ENCODE measurements at places on chromosomes 5 and 9.

GRCh38 chr5:163260961-163261360 lies 176.4 kb upstream of the CCNG1 start:
- DNase-seq, result no peak

- no peak for DNase-seq
These were observed 2.3 kb upstream of the CSF2 start for GRCh38 chr5:132071338-132071707.

DNA sequence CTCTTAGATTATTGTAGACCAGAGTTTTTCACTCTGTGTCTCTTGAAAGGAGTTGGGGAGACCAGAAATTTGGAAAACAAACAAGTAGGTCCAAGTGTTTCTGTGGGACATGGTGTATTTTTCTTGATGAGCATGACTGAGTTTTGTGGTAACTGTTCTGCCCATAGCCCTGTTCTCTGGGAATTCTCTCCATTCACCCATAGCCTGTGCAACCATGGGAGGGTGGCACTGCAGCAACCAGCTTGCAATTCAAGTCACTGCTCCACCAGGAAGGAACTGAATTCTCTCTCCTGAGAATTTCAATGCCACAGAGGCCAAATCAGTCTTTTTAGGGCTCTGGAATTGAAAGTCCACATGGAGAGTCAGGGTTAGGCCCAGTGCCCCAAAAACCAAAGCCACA lies 475.3 kb upstream of the TRPC7 start:
- no peak for DNase-seq

DNA sequence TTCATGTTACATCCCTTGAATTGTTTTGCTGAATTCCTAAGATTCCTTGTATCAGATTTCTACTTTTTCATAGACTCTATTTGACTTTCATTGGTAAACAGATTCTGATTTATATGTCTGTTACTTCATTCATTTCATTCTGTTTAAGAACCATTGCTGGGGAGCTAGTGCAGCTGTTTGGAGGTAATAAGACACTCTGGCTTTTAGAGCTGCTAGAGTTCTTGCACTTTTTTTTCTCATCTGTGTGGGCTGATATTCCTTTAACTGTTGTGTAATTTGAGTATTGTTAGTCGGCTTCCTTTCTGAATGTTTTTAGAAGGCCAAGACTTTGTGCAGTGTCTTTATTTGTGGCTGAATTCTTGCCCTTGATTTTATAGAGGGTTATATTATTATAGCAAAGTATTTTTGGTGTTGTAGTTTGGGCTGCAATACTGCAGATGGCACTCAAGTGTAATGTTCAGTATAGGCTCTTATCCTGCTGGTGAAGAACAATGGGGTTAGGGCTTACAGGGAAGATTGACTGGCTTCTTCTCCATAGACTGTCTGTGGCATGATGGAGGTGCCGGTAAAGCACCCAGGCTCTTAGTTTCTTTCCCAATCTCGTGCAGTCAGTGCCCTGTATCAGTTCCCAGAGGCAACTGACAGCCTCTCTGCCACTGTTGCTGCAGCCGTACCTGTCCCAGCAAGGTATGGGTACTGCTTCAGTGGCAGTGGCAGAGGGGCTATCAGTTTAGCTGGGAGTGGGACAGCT lies 162.2 kb downstream of the OXCT1 start:
- DNase-seq, result no peak

DNA sequence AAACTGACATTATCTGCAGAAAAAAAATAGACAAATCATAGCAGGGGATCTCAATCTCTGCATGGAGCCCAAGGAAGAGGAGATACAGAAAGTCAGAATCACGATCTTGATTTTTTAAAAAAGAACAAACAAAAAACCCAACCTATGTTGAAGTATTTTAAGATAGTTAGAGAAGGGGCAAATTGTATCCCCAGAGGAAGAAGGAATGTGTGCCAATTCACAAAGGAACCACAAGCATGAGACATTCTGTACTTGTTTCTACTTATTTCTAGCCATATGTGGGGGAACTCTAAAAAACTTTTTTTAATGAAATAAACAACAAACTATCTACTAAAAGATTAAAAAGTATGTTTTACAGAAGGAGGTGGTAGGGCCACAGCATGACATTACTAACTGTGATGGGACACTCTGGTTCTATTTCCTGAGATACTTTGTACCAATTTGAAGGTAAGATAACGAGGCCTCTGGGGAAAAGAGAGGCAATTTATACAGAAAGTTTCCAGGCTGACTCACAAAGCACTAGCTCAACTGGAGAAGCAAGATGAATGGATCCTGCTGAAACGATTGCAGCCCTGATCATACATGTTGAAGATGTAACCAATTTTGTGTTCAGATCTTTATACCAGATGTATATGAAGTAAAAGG lies 22.5 kb downstream of the RANBP3L start:
- no peak for DNase-seq

DNA sequence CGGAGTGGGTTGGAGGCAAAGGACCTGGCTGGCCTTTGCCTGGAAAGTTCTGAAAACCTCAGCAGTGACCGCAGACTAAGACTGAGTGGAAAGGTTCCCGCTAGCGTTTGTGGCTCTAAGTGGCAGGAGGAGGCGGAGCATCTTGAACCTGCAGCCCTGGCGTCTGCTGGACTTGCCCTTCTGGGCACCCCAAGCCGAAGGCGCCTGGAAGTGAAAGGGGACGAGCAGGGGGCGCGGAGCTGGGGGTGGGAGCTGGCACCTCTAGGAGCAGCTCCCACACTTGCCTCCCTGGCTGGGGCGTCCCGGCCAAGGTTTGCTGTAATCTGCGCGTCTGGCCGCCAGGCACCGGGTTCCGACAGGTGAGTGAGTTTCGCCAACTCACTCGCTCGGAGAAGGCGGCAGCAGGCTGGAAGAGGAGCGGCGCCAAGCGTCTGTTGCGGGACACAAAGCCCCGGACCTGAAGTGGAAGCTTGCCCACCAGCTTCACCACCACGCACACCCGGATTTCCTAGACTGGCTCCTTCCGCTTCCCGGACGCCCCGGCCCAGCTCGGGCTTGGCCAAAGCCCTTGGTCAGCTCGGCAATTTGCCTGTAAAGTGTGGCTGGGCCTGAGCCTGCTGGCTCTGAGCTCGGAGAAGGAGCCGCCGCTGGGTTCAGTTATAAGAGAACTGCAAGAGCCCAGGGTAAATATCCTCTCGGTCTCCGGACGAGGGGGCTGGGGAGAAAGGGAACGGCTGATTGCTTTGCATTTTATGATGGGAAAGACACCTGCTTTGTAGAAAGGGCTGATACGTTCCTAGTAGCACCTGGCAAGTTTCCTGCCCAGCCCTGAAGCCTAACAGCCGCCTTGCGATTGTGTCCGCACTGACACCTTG lies at the start of gene GNA14:
Gene GNA14 (minus strand): TSS at position 89 of the 875 bp plus-strand sequence. CDS start 529 bp downstream, outside the sequence.
- no peak for DNase-seq

DNA sequence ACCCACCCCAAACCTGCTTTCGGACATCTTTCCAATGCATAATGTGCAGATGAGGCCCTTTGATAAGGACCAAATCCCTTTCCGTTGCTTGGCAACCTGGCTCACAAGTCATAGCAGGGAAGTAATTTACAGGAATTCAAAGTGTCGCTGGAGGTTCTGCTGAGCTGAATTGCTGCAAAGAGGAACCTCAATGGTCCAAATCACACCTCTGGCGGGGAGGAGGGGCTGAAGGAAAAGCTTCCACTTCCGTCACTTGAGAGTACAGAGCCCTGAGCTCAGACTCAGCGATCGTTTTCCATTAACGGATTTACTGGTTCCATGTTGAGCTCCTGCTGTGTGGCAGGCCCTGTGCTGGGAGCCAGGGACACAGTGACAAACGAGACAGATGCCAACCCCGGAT lies 99.3 kb downstream of the KCNIP1 start:
- no peak for DNase-seq

DNA sequence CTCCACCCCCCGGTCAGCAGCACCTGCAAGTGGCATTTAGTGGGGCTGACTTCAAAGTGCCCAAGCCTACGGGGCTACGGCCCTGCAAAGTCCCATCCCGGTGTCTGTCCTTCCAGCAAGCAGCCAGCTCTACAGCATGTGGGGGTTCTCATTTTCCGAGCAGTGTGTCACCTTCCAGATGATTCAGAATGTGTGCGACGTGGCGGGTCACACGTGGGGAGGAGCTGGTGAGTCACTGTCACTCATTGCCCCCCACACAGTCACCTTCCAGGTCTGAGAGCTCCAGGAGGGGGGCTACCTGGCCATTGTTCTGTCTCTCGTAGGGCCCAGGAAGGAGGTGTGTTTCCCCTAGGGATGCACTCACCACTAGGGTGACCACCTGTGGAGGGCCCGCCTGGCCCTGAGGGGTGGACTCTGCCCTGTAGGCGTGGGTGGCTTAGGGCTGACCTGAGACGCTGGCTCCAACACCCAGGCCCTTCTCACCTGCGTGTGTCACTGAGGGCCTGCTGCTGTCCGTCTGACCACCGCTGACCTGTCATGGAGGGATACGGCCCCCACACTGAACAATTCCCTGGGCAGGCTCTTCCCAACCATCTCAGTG lies 70.2 kb downstream of the SEMA4D start:
- DNase-seq, result peak; percentile 60
